Thymus (tissue), 14 donors: ENCODE measurements at places on chromosomes 11 and 22. TPM values are rescaled to one million over a fixed set of nuclear protein-coding genes. Genes with fewer than 3 reads are reported as not detected.

DNA sequence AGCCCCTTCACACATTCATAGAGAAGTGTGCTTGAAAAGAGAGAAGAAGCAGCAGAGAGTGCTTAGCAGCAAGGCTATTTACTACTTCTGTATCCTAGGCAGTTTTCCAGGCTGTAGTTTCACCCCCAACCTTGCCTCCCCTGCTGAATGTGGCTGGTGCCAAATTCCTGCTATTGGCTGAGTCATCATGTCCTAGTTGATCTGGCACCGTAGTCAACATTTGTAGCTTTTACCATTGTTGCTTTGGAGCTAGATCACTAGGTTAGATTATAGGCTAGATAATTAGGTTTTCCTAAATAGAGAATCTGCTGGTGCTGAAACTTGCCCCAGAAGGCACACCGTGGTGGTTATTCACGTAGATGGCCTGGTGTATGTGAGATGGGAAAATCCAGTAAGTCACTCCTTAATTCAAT lies 32.7 kb downstream of the ARHGAP42 start:
- H3K27me3 ChIP-seq: no peaks in the 10 kb centered on the region
- H3K4me3 ChIP-seq: no peak overlapping the region
- no peaks in the 10 kb centered on the region for H3K36me3 ChIP-seq

DNA sequence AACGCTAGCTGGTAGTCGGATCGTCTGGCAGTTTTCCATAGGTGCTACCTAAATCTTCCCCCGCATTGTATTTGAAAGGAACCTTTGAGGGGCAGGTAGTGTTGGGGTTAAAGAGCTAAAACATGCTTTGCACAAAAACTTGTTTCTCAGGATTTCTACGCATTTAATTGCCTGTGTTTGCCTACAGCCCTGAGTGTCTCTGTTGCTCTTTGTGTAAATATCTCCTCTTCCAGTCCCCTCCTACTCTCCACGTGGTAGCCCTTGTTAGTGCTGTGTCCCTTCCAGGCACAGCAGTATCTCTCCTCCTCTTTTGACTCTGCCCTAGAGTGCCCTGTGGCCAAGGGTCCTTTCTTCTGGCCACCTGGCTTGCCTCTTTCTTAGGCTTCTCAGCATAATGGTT lies 81.7 kb downstream of the BARX2 start:
- no peak overlapping the region for H3K4me3 ChIP-seq
- H3K36me3 ChIP-seq: no peaks in the 10 kb centered on the region
- no peak overlapping the region for H3K27ac ChIP-seq
- no peaks in the 10 kb centered on the region for H3K4me1 ChIP-seq

DNA sequence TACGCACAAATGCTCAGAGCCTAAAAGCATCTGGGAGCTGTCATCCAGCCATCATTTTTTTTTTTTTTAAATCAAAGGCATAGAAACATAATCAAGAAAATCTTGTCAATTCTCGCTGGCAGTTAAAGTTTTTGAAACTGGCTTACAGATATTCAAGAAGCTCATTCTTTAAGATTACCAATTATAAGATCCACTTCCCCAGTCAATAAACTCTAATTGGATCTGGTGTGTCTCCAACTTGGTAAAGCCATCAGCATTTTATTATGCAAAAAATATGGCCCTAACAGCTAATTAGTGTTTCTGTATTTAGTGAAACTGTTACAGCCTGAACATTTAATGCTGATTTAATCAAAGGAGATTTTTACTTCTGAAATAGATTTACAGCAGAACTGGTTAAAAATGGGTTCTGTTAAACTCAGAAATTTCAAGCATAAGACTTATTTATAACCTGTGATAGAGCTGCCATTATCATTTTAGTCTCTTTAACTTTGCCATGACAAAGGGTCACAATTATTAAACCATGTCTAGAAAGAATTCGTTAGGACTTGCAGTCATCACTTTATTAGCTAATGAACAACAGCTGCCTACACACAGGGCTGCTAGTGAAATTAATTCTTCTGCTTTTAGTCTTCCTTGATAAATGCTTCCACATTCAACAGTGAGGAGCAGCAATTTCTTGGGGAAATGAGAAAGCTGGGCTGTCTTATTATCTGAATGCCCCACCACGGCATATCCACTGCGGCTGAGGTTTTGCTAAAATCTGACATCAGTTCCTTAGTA lies 176.4 kb upstream of the PITPNB start:
- H3K36me3 ChIP-seq: no peaks in the 10 kb centered on the region
- H3K4me3 ChIP-seq: no peak overlapping the region
- H3K27ac ChIP-seq: no peak overlapping the region
- no peak for DNase-seq
- no peaks in the 10 kb centered on the region for H3K27me3 ChIP-seq

DNA sequence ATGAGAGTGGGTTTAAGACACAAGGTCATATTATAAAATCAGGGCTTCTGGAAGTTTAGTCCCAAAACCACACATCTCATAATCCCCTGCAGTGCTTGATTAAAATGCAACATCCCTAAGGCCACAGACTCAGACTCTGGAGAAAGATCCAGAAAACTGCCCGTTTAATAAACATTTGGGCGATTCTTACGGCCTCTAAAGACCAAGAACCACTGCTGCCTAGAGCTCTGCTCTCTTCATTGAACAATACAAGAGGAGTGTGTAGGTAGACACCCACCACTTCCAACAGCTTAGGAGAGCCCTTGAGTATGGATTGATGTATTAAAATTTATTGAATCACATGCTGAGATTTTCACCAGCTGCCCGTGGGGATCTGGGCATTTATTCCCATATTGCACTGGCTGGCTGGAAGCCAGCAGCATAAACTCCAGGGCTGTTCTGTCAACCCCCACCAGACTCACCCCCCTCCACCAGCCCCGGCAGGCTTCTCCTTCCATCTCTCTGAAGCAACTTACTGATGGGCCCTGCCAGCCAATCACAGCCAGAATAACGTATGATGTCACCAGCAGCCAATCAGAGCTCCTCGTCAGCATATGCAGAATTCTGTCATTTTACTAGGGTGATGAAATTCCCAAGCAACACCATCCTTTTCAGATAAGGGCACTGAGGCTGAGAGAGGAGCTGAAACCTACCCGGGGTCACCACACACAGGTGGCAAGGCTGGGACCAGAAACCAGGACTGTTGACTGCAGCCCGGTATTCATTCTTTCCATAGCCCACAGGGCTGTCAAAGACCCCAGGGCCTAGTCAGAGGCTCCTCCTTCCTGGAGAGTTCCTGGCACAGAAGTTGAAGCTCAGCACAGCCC lies 749 bp upstream of the BEST1 start:
- H3K27me3 ChIP-seq: peaks cover 13% of the 10 kb centered on the region
- DNase-seq: no peak
- H3K4me3 ChIP-seq: no peak overlapping the region
- H3K27ac ChIP-seq: no peak overlapping the region
- no peaks in the 10 kb centered on the region for H3K4me1 ChIP-seq

DNA sequence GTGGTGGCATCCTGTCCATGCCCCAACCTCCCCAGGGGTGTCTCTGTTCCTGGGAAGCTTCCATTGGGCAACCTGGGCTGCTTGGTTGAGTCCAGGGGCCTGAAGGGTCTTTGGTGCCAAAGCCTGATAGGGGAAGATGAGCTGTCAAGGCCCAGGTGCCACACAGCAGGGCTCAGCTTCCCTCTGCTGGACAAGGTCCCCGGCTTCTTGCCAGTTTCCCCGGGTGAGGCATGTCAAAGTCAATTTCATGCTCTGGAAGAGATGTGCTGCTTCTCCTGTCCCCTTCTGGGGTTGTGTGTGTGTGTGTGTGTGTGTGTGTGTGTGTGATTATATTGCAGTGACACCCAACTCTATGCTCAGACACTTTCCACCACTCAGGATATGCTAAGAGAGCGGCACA lies 26.9 kb downstream of the TP53I11 start:
- H3K36me3 ChIP-seq: no peaks in the 10 kb centered on the region
- H3K4me3 ChIP-seq: no peak overlapping the region
- no peak for DNase-seq
- H3K4me1 ChIP-seq: no peaks in the 10 kb centered on the region

DNA sequence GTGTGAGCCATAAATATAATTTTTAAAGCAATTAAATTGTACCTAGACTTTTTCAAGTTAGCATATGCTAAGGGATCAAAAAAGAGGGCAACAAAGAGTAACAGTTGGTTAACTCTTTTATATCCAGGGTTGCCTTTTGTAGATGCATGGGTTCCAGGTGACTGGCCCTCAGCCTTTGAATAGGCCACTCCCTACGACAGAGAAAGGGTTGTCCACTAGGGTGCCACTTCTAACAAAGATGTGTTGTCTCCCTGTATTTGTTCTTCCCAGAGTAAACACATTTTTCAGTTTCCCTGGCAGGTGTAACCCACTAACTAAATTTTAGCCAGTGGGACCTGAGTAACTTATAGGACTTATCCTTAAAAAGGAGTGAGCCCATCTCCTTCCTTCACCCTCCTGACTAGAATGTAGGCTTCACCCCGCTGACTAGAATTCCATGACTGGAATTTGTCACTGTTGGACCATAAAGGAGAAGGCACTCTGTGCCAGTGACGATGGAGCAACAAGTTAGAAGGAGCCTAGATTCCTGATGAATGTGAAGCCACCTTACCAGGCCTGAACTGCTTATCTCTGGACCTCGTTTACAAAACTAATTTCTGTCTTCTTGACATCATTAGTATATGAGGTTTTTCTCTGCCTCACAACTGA lies 16.6 kb downstream of the TUG1 start:
- no peaks in the 10 kb centered on the region for H3K36me3 ChIP-seq
- no peaks in the 10 kb centered on the region for H3K4me1 ChIP-seq
- no peak for DNase-seq

DNA sequence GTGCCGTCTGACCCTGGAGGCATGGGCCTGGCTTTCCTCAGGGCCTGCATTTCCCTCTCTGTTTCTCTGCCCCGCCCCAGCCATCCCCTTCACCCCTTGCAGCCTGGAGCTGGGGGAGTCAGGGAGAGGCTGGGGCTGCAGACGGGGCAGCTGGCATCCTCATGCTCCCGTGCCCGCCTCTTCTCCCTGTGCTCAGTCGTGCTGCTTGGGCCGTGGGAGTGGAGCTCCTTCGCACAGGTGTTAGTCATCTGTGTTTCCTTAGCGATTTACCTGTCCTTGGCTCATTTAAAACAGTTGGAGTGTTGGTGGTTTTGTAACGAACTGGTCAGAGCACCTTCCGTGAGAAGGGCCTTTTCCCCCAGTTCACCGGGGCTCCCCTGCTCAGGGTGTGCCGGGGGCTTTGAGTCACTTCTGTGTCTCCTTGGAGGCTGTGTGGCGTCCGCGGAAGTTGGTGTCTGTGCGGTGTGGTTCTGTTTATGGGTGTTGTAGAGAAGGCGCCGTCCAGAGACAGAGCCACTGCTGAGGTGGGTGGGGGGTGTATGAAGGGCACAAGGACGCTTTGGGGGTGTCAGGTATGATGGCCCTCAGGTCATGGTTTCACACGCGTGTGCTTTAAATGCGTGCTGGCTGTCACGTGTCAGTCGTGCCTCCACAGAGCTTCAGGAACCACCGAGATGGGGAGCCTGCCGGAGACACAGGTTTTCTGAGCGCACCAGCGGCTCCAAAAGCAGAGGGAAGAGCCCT lies 19.5 kb downstream of the BRSK2 start:
- no peak for DNase-seq
- H3K27me3 ChIP-seq: no peaks in the 10 kb centered on the region
- no peak overlapping the region for H3K27ac ChIP-seq
- H3K36me3 ChIP-seq: no peaks in the 10 kb centered on the region
- no peaks in the 10 kb centered on the region for H3K4me1 ChIP-seq
- H3K4me3 ChIP-seq: no peak overlapping the region

- H3K4me3 ChIP-seq: no peak overlapping the region
- no peak overlapping the region for H3K27ac ChIP-seq
- H3K36me3 ChIP-seq: no peaks in the 10 kb centered on the region
- H3K4me1 ChIP-seq: no peaks in the 10 kb centered on the region
- DNase-seq: no peak
- no peaks in the 10 kb centered on the region for H3K27me3 ChIP-seq
These were observed 64.6 kb downstream of the KCNC1 start for GRCh38 chr11:17799147-17799546.

GRCh38 chr22:33247758-33248157 lies 189.6 kb upstream of the SYN3 start:
- DNase-seq: no peak
- no peaks in the 10 kb centered on the region for H3K27me3 ChIP-seq
- no peak overlapping the region for H3K27ac ChIP-seq
- H3K4me3 ChIP-seq: no peak overlapping the region

DNA sequence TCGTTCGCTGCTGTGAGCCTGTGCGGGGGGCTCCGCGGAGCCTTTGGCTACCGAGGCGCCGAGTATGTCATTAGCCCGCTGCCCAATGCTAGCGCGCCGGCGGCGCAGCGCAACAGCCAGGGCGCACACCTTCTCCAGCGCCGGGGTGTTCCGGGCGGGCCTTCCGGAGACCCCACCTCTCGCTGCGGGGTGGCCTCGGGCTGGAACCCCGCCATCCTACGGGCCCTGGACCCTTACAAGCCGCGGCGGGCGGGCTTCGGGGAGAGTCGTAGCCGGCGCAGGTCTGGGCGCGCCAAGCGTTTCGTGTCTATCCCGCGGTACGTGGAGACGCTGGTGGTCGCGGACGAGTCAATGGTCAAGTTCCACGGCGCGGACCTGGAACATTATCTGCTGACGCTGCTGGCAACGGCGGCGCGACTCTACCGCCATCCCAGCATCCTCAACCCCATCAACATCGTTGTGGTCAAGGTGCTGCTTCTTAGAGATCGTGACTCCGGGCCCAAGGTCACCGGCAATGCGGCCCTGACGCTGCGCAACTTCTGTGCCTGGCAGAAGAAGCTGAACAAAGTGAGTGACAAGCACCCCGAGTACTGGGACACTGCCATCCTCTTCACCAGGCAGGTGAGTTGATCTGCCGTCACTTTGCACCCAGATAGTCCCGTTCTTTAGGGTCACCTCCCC lies 1.0 kb downstream of the ADAMTS15 start:
- H3K4me3 ChIP-seq: peak overlapping the region; percentile 27
- no peaks in the 10 kb centered on the region for H3K36me3 ChIP-seq
- no peaks in the 10 kb centered on the region for H3K4me1 ChIP-seq
- H3K27me3 ChIP-seq: peaks cover 38% of the 10 kb centered on the region
- H3K27ac ChIP-seq: no peak overlapping the region

DNA sequence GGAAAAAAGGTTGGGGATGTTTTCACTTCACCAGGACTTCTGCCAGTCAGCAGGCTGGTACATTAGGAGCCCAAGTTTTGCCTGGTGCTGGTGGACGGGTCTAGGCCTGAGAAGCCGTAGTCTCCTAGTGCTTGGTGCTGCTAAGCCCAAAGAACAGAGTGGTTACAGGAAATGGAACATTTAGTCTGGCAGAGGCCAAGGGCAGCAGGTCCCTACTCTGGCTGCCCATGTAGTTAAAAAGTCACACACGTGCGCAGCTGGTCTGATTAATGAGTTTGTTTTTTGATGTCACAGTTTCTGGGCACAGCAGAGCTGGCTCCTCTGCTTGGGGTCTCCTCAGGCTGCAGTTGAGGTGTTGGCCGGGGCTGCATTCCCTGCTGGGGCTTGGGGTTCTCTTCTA lies 20.6 kb downstream of the BCR start:
- H3K4me1 ChIP-seq: peaks cover 4% of the 10 kb centered on the region
- no peak overlapping the region for H3K27ac ChIP-seq
- no peaks in the 10 kb centered on the region for H3K27me3 ChIP-seq
- H3K4me3 ChIP-seq: no peak overlapping the region

GRCh38 chr11:79100093-79100910 lies 340.5 kb downstream of the TENM4 start:
- no peaks in the 10 kb centered on the region for H3K4me1 ChIP-seq
- no peak overlapping the region for H3K4me3 ChIP-seq
- no peaks in the 10 kb centered on the region for H3K27me3 ChIP-seq

GRCh38 chr11:44727373-44728287 lies 868 bp downstream of the TSPAN18 start:
- peak overlapping the region; percentile 27 for H3K4me3 ChIP-seq
- H3K4me1 ChIP-seq: peaks cover 4% of the 10 kb centered on the region
- no peaks in the 10 kb centered on the region for H3K36me3 ChIP-seq
- no peak overlapping the region for H3K27ac ChIP-seq
- peaks cover 65% of the 10 kb centered on the region for H3K27me3 ChIP-seq

ADM2 gene
- 1.4 TPM for polyA plus RNA-seq

OR5W2 gene
- polyA plus RNA-seq: not detected

LRP4 gene
- 5.2 TPM for polyA plus RNA-seq

CALCA gene
- polyA plus RNA-seq: 4.6 TPM

ASCC2 gene
- 51.8 TPM for polyA plus RNA-seq

OR5P2 gene
- polyA plus RNA-seq: not detected

CCDC73 gene
- 0.25 TPM for polyA plus RNA-seq
